ENCODE measurements at places on chromosomes 5 and 9. TPM values are rescaled to one million over a fixed set of nuclear protein-coding genes. Genes with fewer than 3 reads are reported as not detected.

DNA sequence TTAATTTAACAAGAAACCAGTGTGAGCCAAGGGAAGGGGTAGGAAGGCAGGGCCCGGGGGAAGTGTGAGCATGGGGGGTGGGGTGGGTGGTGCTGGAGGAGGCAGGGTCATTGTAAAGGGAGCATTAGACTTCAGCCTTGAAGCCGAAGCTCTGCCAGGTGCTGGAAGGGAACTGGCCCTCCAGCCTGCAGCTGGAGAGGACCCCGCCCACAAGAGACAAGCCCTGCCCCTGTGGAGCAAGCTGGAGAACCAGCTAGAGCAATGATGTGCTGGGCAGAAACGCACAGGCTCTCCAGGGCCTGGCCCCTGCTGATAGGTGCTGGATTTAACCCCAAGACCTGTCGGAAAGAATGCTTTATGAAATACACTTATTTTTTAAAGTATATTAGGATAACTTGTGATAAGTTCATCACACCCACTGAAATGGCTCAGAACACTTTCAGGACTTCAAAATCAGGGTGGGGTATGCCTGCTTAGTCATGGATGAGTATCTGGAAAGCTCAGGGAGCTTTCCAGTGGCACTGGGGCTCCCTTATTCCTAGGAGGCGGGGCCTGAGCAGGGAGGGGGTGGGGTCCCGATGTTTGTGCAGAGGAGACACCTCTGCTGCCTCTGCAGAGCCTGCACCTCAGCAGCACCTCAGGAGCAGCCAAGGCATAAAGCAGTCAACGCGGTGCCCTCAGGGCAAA is 27.1 kb downstream of the UBE2QL1 start:
- no peak for DNase-seq

DNA sequence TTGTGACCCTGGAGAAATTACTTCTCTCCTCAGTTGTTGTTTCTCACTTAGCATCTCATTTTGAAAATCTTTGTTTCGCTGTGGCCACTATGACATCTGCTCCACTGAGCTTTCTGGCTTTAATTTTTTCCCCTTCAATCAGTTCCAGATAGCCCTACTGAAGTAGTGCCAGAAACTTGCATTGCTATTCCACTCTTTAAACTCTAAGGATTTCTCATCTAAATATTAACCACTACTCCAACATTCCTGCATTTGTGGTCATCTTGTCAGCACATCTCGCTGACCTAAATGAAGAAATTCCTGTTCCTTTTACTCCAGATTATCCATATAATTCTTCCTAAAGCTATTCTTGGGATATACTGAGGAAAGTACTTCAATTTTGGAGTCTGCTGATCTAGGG is 15.3 kb upstream of the NOL6 start:
- DNase-seq = no peak

DNA sequence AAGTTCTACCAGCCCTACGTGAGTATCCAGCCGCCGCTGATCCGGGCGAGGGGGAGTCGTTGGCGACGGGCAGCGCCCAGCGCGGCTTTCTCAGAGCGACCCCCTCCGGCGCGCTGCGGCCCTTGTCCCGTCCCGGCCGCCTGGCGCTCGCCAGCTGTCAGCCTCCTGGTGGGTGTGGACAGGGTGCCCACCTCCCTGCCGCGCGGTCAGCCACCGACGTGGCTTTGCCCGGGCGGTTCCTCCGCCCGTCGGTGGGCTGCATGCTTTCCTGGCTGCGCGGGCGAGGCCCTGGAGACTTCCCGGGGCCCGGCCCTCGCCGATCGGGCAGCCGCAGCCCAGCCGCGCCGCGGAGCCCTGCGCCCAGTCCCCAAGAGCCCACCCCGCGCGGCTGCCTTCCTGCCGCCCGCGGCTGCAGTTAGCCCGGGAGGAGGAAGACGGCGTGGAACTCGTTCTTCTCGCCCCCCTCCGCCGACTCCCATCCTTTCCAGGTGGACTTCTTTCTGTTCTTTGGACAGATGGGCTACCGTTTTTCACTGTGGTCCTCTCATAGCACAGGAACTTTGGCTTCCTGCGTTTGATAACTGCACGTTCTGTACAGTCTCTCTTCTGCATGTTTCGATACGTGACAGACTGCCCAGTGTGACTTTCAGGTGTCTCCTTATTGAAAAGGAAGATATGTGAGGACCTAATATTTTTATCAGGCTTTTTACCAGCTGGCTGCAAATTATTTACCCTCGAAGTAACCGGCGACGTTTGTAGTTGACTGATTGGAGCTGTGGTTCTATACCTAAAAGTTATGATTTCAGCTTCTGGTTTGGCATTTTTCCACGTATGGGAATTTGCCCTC is 577 bp downstream of the AP3S1 start:
- DNase-seq = peak; percentile 83

GRCh38 chr5:152560512-152561137 is 155.5 kb upstream of the NMUR2 start:
- DNase-seq = peak; percentile 75

DNA sequence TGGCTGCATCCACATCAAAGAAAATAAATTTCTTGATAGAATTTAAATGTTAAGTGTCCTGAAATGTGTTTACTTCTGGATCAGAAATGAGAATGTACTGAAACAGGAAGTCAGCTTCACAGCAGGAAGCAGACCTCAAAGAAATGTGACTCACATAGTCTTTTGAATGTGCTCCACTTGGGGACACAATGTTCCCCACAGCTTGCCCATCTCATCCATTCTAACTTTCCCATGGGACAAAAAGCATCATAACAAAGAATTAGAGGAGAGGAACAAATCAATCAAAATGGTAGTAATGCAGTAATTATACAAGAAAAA is 85.7 kb downstream of the GRAMD2B start:
- DNase-seq = no peak

GRCh38 chr5:122110987-122111386 is 18.4 kb upstream of the ZNF474 start:
- no peak for DNase-seq

DNA sequence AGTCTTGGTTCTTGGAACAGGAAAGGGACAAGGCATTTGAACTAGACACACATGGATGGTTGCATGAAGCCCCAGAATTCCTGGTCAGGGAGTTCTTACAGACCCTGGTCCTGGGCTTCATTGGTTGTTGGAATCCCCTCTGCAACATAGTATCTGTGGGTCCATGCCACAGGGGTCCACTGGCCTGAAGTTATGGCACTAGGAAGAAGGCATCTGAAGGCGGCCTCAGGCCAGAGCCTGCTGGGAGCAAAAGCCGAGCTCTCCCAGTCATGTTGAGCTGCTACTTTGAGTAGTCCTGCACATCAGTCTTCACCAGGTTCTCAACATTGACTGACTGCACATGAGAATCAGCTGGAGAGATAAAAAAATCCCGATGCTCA is 71.1 kb upstream of the PITX1 start:
- no peak for DNase-seq

- no peak for DNase-seq
These were observed 420.9 kb upstream of the SGCD start for GRCh38 chr5:155906046-155906445.

DNA sequence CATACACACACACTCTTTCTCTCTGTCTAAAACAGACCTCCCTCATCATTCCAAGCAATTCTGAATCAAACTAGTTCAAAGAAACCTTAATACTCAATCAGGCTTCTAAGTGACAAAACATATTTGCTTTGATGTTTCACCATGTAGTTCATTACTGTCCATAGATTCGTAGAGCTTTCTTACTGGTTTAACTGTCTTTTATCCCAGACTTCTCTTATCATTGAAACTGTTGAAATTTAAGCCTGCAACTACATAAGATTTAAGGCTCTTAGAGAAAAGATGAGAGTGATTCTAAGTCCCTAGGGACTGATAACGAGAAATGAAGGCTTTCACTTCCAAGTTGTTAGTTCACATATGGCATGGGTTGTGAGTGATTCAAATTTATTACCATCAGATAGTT is 11.0 kb upstream of the PLAC8L1 start:
- DNase-seq = no peak

- no peak for DNase-seq
These were observed 168.4 kb downstream of the CCDC192 start for GRCh38 chr5:127871503-127872153.

- no peak for DNase-seq
These were observed 70.7 kb upstream of the PPP1R2B start for GRCh38 chr5:156779436-156779835.

GRCh38 chr5:160961761-160962160 is 109.8 kb upstream of the ATP10B start:
- no peak for DNase-seq

- no peak for DNase-seq
These were observed 38.1 kb downstream of the PBX3 start for GRCh38 chr9:125785248-125785751.

GRCh38 chr9:128420651-128421481 is at the start of gene CERCAM:
Gene CERCAM, plus strand, starts transcription at chr9:128420857. Its CDS starts 21 bp downstream, at chr9:128420878.
- peak; percentile 50 for DNase-seq

DNA sequence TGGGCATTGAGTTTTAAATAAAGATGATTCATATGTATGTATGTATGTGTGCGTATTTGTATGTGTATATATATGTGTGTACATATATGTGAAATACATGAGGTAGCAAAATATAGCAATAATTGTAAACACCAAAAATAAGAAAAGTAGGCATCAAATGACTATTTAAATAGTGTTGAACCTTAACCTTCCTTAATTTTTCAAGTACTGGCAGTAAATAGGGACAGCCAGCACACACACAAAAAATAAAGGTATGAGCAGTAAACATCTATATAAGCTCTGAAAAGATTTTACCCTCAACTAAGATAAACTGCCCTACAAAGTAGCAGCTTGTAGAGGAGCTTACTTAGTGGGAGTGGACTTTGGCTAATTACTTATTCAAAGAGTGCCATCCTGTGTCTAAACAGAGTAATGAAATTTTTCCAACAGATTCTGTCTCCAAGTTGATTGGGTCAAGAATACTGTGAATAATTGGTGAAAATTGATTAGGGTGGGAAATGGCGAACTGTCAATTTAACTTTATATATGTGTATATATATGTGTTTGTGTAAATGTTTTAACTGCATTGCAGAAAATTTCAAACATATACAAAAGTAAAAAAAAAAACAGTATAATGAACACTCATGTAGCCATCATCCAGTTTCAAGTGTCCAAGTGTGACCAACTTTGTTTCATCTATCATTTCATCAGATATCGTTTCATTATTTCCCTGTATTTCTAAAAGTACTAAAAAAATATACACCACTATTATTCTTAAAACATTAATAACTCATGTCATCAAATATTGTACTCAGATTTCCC is 2.0 kb upstream of the ADAMTS6 start:
- no peak for DNase-seq

- DNase-seq = no peak
These were observed 127.6 kb downstream of the SNCAIP start for GRCh38 chr5:122439645-122440044.

GRCh38 chr5:125126050-125126449 is 379.6 kb upstream of the ZNF608 start:
- DNase-seq = no peak

DNA sequence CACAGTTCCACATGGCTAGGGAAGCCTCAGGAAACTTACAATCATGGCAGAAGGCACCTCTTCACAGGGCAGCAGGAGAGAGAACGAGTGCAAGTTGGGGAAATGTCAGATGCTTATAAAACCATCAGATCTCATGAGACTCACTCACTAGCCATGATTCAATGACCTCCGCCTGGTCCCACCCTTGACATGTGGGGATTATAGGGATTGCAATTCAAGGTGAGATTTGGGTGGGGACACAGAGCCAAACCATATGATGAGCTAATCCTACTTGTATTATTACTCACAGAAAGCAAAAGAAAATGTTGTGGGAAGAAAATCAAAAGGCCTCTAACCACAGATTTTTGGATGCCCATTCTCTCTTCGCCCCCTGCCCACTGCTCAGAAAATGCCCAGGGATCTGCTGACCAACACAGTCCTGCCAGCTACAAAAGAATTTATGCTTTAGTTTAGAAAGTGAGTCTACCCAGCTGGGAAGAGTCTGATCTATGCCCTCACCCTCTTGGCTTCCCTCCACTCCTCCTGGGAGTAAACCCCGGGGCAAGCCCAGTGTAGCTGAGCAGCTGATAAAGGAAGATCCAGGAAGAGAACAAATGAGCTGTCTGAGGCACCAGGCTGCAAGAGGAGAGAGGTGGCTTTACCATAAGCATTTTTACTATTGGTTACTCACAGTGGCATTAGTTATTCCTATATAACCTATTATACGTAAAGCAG is 53.1 kb downstream of the RNF130 start:
- DNase-seq = no peak

DNA sequence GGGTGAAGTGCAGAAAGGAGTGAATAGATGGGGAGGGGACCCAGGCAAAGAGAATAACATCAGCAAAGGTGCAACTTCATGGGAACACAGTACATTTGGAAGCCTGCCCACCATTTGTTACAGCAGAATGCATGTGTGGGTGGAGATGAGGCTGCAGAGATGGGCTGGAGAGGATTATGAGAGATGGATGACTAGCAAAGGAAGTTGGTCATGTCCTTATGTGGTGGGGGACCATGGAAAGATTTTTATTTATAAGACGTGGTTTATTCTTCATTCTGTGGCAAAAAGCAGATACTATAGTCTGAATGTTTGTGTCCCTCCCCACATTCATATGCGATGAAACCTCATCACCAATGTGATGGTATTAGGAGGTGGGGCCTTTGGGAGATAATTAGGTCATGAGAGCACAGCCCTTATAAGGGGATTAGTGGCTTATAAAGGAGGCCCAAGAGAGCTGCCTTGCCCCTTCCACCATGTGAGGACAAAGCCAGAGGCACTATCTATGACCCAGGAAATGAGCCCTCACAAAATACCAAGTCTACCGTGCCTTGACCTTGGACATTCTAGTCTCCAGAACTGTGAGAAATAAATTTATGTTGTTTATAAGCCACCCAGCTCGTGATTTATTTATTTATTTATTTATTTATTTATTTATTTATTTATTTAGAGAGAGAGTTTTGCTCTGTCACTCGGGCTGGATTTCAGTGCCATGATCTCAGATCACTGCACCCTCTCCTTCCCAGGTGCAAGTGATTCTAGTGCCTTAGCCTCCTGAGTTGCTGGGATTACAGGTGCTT is 483.7 kb downstream of the RAB3C start:
- no peak for DNase-seq

FOXD4L6 gene
- 0.28 TPM for total RNA-seq

PCDHB9 gene
- 3.5 TPM for total RNA-seq

BARHL1 gene
- not detected for total RNA-seq

PPP2R2B gene
- 1.2 TPM for total RNA-seq

THG1L gene
- 16.2 TPM for total RNA-seq

PTRH1 gene
- total RNA-seq = 15.1 TPM

Data from Calu3 (cell line).